ENCODE measurements at places on chromosomes 12 and 14.
A peak's percentile ranks its signal among the peaks of the same experiment; 100 is the strongest.

DNA sequence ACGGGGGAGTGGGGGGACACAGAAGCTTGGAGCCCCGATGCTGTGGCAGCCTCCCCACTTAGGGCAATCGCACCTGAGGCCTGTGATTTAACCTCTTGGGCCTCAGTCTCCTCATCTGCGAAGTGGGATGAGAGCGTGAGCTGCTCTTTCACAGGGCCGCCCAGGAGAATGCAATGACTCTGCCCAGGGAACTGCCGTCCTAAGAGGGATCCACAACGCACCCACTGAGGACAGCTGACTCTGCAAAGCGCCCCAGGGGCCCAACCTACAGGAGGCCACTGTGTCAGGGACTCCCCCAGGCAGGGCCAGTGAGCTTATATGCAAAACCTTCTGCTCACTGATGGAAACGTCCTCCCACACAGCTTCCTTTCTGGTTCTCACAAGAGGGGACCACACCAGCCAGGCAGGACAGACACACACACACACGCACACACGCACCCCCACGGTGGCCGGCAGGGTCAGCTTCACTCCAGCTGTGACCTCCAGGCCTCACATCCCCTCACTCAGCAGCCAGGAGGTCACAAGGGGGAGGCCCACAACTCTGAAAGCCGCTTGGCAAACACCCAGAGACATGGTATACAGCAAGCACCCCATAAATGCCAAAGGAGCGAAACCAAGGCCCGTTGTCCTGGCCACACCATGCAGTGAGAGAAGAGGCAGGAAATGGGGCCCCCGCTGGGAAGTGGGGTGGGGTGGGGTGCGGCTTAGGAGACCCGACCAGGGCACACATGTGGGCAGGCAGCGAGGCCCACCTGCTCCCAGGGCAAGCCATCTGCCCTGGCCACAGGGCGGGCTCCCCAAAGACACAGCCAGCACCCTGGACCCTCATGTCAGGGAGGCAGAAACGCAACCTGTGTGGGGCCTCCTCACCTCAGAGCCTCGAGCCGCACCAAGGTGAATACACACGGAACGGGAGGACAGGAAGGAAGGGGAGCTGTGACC is 73.3 kb downstream of the NCOR2 start:
- DNase-seq = peak; percentile 83

DNA sequence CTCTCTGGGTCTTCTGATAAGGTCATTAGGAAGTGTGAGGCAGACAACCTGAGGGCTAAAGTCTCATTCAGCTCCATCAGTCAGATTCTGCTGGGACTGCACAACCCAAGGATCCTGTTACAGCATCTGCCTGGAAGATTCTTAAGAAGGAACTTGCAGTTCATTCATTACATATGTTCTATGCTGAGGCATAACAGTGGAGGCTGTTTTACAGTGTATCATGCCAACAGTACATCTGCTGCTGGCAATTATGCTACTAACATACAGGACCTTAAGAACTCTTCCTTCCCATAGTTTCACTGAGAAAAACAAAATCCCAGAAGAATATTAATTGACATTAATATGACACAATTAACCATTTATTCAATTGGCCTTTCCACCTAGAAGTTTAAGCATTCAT is 968.6 kb downstream of the DIO2 start:
- no peak for DNase-seq

DNA sequence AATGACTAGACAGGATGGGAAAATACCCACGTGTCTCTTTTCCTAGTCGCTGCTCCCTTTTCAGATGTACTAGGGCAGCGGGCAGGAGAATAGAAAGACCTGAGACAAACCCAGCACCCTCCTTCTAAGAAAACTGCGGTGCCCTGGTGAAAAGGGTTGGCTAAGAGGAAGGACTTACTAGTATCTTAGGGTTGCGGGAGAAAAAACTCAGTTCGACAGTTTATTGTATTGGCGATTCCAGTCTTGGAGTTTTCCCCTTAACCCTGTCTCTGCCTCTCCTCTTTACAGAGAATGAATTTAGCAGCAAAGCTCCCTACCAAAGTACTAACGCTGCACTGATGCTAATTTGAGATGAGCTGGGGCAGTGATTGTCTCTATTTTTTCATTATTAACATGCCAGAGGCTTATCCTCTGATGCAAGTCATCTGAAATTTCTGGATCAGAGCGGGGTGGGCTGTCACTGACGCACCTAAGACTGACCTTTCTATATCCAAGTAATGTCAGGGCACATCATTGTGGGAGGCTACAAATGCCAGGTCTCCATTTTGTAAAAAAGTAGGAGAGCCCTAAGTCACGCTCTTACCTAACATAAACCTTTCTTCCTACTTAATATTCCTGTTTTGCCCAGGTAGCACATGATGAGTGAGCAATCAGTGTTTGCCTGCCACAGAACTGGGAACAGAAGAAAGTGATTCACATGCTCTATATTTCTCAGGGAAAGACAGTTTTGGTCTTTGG is 916 bp upstream of the PAWR start:
- no peak for DNase-seq

- no peak for DNase-seq
These were observed 31.9 kb downstream of the KNTC1 start for GRCh38 chr12:122558745-122559641.

GRCh38 chr12:97200181-97200580 is 262.4 kb upstream of the RMST start:
- no peak for DNase-seq

DNA sequence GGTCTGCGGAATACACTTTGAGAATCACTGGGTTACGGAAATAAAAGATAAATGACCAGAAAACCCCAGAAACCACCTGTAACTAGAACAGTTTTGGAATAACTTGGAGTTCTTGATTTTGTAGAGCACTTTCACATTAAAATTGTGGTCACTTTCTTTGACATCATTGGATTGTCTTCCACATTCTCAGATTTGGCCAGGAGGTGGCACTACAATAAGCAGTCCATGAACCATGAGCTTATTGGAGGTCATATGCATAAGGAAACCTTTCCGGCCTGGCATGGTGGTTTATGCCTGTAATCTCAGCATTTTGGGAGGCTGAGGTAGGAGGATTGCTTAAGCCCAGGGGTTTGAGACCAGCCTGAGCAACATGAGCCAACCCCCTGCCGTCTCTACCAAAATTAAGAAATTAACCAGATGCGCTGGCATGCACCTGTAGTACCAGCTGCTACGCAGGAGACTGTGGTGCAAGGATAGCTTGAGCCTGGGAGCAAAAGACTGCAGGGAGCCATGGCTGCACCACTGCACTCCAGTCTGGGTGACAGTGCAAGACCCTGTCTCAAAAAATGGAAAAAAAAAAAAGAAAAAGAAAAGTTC is 107.7 kb upstream of the CAND1 start:
- DNase-seq = peak; percentile 60

DNA sequence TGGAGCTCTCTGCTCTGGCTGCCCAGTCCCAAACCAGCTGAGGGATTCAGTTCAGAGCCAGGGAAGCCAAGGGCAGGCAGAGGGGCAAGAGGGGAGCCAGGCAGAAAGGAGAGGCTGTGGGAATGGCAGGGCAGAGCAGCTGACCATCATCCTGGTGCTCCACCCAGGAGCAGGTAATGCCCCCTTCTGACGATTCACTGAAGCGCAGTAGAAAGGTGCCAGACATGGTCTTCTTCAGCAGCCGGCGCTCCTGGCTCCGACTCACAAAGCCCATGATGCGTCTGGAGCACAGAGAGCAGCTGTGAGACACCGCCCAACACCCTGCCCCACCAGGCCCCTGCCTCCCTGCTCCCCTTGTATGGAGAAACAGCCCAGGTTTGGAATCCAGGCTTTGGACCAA is 8.0 kb downstream of the IL23A start:
- peak; percentile 26 for DNase-seq

DNA sequence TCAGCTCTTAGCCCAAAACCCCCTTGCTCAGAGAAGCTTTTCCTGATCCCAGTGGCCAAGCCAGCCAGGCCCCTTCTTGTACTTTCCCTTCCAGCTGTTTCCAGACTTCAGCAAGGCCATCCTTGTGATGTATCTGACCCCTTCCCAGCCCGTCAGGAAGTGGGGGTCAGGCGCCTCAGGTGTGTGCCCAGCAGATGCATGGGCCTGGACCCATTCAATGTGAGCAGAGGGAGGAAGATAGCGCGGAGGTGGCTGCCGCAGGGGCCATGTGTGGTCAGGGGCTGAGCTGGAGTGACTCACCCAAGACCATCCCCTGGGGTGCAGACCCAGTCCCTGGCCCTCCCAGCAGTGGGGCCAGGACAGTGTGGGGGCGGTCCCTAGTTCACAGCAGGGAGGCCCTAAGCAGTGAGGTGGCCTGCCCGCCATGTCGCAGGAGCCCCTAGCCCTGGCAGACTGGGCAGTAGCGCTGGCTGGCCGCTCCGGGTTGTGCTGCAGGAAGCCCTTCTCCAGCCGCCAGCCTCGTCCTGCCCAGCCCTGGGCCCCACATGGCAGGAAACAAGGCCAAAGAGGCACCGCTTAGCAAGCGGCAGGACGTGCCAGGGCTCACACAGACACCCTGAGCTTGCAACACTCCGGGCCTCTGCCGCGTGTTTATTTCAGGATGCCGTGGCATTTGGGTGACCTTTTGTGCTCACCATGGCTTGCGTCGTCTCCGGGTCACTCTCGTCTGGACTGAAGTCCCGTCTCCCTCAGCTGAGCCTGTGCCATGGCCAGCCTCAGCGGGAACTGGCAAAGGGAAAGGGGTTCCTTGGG is 12.0 kb downstream of the ADSS1 start:
- DNase-seq = no peak

GRCh38 chr12:114954511-114955055 is 270.6 kb upstream of the TBX3 start:
- no peak for DNase-seq
